Activated naive CD8-positive, alpha-beta T cell treated with anti-CD3 and anti-CD28 coated beads, Interleukin-2, amount 10 ng/mL, durations not matched to agents 7 days and 5 days (primary cell): ENCODE measurements at places on chromosomes 16 and 17. TPM values are rescaled to one million over a fixed set of nuclear protein-coding genes. Genes with fewer than 3 reads are reported as not detected.

The TLCD3A gene
- 12.5 TPM for total RNA-seq

The FOXL1 gene
- total RNA-seq: not detected

The MT3 gene
- 16.3 TPM for total RNA-seq

The BIRC5 gene
- total RNA-seq: 54.9 TPM

The PPY gene
- total RNA-seq: not detected

The HOXB13 gene
- total RNA-seq: not detected

The ENDOV gene
- total RNA-seq: 23.1 TPM

The HBA1 gene
- not detected for total RNA-seq

The SDR42E2 gene
- 0.23 TPM for total RNA-seq

The ZG16 gene
- not detected for total RNA-seq

The CD300LB gene
- not detected for total RNA-seq

The RPAIN gene
- 61.9 TPM for total RNA-seq

The HIC1 gene
- 62.1 TPM for total RNA-seq

The AGRP gene
- not detected for total RNA-seq

The HS3ST3A1 gene
- not detected for total RNA-seq

The CDC6 gene
- total RNA-seq: 67.9 TPM

The WNK4 gene
- total RNA-seq: 0.43 TPM

The GPR139 gene
- not detected for total RNA-seq

The SCNN1B gene
- not detected for total RNA-seq

The CHST6 gene
- total RNA-seq: not detected

The NGFR gene
- total RNA-seq: not detected

The TMED6 gene
- total RNA-seq: 2.1 TPM

The MYH3 gene
- total RNA-seq: 3.6 TPM

The FBXO39 gene
- 0.69 TPM for total RNA-seq

The MRC2 gene
- total RNA-seq: 1.6 TPM

The CCL16 gene
- total RNA-seq: not detected

The HOXB3 gene
- total RNA-seq: 13.6 TPM

The TMC5 gene
- total RNA-seq: not detected
